ENCODE measurements at places on chromosomes 1 and 21.

- no peak for DNase-seq
Measured at GRCh38 chr1:194233069-194233468, 1046.7 kb upstream of the B3GALT2 start.

GRCh38 chr21:34845521-34846451, 177.0 kb downstream of the CLIC6 start:
- no peak for DNase-seq

GRCh38 chr1:222241410-222241809, 306.5 kb downstream of the HHIPL2 start:
- DNase-seq = no peak

- DNase-seq = no peak
Measured at GRCh38 chr21:39148975-39149374, 34.3 kb downstream of the PSMG1 start.

DNA sequence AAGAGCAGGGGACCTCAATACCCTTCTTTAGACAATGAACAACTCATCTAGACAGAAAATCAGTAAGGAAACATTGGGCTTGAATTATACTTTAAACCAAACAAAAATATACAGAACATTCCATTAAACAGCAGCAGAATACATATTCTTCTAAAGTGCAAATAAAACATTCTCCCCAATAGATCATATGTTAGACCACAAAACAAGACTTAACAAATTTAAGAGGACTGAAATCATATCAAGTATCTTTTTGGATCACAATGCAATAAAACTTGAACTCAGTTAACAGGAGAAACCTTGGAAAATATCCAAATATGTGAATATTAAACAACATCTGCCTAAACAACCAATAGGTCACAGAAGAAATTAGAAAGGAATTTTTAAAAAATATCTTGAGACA, 47.7 kb upstream of the HP1BP3 start:
- no peak for DNase-seq

GRCh38 chr1:160763993-160764392, 24.9 kb downstream of the SLAMF7 start:
- DNase-seq = no peak

- no peak for DNase-seq
Measured at GRCh38 chr1:46303872-46304326, 401 bp downstream of the UQCRH start.

DNA sequence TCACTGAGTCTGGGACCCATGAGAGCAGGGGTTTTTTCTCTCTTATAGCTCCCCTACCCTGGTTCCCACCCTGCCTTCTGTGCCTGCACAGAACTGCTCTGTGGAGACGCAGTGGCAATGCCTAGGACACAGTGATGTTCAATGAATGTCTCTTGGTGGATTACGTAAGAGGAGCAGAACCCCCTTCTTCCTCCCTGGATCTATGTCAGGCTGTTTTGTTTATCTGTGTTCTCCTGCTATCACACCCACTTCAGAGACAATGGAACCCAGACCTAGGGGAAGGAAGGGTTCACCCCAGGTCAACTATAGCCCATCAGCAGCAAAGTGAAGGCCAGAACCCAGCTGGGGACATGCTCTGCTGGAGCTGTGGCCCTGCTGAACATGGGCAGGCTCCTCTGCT, 2.0 kb downstream of the HPCAL4 start:
- DNase-seq = peak; percentile 77

DNA sequence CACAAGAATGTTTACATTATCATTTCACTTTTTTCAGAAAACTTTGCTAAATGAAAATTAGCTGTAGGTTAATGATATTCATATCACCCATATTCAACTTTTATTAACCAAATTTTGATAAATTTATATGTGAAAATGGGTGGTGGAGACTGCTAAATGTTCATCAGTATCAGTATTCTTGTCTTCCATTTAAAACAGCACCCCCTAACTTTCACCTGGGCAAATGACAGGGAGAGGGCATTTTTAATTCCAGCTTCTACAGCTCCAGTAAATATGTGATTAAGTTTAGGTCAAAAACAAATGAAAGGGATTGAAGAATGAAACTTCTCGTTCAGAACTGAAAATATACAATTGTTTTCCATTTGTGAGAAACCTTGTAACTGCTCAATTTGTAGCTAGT, 722.2 kb downstream of the KCNT2 start:
- DNase-seq = no peak

GRCh38 chr1:224623310-224623714, 7.2 kb downstream of the CNIH3 start:
- no peak for DNase-seq

DNA sequence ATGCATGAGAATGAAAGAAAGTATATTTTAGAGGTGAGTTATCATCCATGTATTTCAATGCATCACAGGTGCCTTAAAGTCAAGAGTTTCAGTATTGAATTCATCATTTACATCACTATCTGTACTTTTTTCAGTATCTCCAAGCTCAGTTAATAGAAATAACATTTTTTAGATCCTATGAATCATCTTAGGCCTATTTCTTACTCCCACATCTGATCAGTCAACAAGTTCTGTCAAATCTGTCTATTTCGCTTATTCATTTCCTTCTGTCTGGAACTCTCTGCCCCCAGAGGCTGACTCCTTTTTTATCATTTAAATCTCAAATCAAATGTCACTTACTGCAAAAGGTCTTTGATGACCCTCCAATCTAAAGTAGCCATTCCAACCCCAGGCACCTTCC, 295.2 kb downstream of the LRRC7 start:
- DNase-seq = no peak

GRCh38 chr1:157785248-157785647, 8.3 kb upstream of the FCRL2 start:
- no peak for DNase-seq

DNA sequence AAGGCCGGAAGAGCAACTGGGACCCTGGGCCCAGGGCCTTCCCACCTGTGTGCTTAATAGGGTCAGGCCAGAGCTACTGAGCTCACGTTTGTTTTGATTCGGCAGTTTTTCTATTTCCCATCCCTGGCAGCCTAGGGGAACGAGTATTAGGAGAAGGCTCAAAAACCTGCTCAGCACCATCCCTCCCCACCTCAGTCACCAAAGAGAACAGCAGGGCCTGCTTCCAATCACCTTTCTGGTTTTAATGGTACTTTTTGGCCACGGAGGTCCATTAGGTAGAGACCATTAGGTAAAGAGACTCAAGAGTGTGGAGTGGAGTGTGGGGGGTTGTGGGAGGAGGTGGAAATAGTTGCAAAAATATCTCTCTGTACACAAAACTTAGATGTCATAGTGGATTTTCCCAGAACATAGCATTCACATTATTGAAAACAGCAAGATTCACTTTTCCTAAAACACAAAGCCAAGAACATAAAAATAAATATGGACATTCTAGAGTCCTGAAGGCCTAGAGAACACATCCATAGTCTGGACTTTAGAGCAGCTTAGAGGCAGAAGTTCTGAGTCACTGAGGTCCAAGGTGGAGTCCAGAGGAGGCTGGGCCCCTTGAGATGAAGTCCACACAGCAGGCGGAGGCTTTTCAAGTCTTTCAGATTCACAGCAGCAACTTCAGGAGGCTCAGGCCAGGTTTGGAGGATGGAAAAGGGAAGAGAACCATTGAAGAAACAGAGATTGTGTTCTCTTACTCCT, 19.5 kb downstream of the NUAK2 start:
- peak; percentile 37 for DNase-seq

DNA sequence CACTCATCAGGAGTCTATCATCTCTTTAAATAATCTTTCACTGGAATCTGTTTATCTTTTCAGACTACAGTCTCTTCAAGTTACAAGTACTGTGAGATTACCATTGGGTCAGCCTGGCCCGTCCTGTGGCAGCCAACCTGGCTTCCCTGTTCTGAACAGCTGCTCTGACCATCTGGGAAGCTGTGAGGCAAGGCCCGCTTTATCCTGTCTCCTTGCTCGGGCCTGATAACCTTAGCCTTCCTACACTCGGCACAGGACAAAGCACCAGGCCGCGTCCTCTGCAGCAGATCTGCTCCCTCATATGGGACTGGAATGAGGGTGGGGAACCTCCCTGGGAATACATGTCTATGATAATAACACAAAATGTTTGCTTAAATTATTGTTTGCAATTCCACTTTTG, 113.3 kb downstream of the PTPN14 start:
- DNase-seq = no peak

GRCh38 chr1:23079025-23079424, 59.8 kb downstream of the KDM1A start:
- DNase-seq = no peak

GRCh38 chr1:204348722-204349121, 11.0 kb downstream of the PLEKHA6 start:
- no peak for DNase-seq

DNA sequence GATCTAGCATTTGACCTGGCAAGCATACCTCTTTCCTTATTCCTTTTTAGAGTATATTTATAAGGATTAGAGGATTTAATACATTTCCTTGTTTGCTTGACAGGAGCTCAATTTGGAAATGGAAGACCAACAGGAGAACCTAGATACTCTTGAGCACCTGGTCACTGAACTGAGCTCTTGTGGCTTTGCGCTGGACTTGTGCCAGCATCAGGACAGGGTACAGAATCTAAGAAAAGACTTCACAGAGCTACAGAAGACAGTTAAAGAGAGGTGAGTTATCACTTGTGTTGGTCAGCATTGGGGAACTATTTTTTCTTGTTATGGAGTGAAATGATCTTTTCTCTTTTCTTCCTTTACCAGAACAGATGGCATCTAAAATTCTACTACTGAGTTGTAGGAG, 123.4 kb upstream of the BMP8A start:
- no peak for DNase-seq
